Mesenchymal stem cell (in vitro differentiated cells and primary cell): ENCODE measurements at places on chromosomes 1 and 21.
A peak's percentile ranks its signal among the peaks of the same experiment; 100 is the strongest.

GRCh38 chr1:112998592-112999235 is 42.7 kb upstream of the SLC16A1 start:
- no peak overlapping the region for H3K4me3 ChIP-seq
- no peaks in the 10 kb centered on the region for H3K27me3 ChIP-seq
- H3K4me1 ChIP-seq = peaks cover 2% of the 10 kb centered on the region
- H3K27ac ChIP-seq = peak overlapping the region; percentile 41
- DNase-seq = peak; percentile 68
- peaks cover 20% of the 10 kb centered on the region for H3K36me3 ChIP-seq

- DNase-seq = no peak
- H3K27ac ChIP-seq = no peak overlapping the region
- H3K4me3 ChIP-seq = no peak overlapping the region
- H3K36me3 ChIP-seq = no peaks in the 10 kb centered on the region
Measured at GRCh38 chr1:18670121-18670867, 39.6 kb downstream of the PAX7 start.

DNA sequence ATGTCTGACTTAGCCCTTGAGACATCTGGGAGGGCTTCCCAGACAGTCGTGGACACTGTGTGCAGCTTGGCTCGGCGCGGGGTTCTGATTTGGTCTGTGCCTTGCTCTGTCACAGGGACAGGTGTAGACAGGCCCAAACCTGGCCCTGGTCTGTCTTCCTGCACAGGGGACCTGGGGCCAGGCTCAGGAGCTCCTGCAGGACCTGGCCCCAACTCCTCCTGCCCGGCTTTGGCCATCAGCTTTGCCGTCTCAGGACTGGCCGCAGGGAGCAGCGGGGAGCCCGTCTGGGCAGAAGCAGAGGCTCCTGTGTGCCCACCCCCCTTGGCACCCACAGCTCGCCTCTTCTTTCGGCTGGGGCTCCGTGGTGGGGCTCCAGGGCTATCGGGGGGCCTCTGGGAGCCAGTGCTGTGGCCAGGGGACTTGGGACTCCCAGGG is 1.7 kb downstream of the PERM1 start:
- no peak overlapping the region for H3K4me3 ChIP-seq
- H3K4me1 ChIP-seq = peaks cover 17% of the 10 kb centered on the region
- no peak for DNase-seq
- peaks cover 2% of the 10 kb centered on the region for H3K36me3 ChIP-seq

- no peaks in the 10 kb centered on the region for H3K4me1 ChIP-seq
- H3K27ac ChIP-seq = no peak overlapping the region
- peak; percentile 40 for DNase-seq
- peaks cover 18% of the 10 kb centered on the region for H3K36me3 ChIP-seq
- H3K27me3 ChIP-seq = no peaks in the 10 kb centered on the region
Measured at GRCh38 chr1:52520148-52520547, 32.7 kb downstream of the TUT4 start.

GRCh38 chr1:118660769-118661168 is 327.4 kb downstream of the TBX15 start:
- H3K4me1 ChIP-seq = no peaks in the 10 kb centered on the region
- no peak for DNase-seq
- H3K27ac ChIP-seq = no peak overlapping the region
- no peaks in the 10 kb centered on the region for H3K36me3 ChIP-seq
- no peak overlapping the region for H3K4me3 ChIP-seq

GRCh38 chr1:20358761-20359263 is 68.1 kb downstream of the VWA5B1 start:
- no peak overlapping the region for H3K4me3 ChIP-seq
- H3K27ac ChIP-seq = no peak overlapping the region
- H3K4me1 ChIP-seq = peaks cover 5% of the 10 kb centered on the region
- peaks cover 70% of the 10 kb centered on the region for H3K27me3 ChIP-seq
- DNase-seq = no peak

DNA sequence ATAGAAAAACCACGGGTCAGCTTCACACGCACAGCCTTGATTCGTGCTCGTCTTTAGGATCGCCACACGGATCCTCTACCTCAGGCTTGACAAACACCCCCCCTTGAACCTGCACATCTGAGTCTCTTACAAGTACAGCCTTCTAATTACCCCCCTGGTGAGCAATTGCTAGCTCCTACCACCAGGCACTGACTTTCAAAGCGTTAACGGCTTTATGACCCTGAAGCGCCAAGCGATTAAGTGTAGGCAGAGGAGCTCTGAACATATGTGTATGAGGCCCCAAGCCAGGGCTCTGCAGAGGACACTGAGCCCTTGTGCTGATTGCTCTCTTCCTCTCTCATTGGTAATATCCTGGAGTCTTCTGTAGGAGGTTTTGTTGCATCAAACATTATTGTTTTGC is 55.7 kb upstream of the EPHA8 start:
- no peak overlapping the region for H3K4me3 ChIP-seq
- H3K27ac ChIP-seq = no peak overlapping the region
- H3K4me1 ChIP-seq = no peaks in the 10 kb centered on the region
- H3K27me3 ChIP-seq = no peaks in the 10 kb centered on the region
- DNase-seq = no peak

- no peak for DNase-seq
- H3K36me3 ChIP-seq = no peaks in the 10 kb centered on the region
- no peaks in the 10 kb centered on the region for H3K4me1 ChIP-seq
- no peaks in the 10 kb centered on the region for H3K27me3 ChIP-seq
Measured at GRCh38 chr1:221454096-221454495, 287.8 kb downstream of the DUSP10 start.

GRCh38 chr1:7808253-7808844 is 24.3 kb downstream of the PER3 start:
- no peak overlapping the region for H3K27ac ChIP-seq
- H3K36me3 ChIP-seq = peaks cover 89% of the 10 kb centered on the region
- H3K27me3 ChIP-seq = no peaks in the 10 kb centered on the region
- peaks cover 2% of the 10 kb centered on the region for H3K4me1 ChIP-seq
- DNase-seq = peak; percentile 45
- no peak overlapping the region for H3K4me3 ChIP-seq

GRCh38 chr1:19283891-19284290 is 4.7 kb downstream of the AKR7A3 start:
- no peak overlapping the region for H3K27ac ChIP-seq
- DNase-seq = no peak
- H3K36me3 ChIP-seq = peaks cover 21% of the 10 kb centered on the region
- H3K4me1 ChIP-seq = peaks cover 6% of the 10 kb centered on the region

GRCh38 chr1:87348341-87349019 is 19.8 kb downstream of the LMO4 start:
- peaks cover 62% of the 10 kb centered on the region for H3K36me3 ChIP-seq
- no peak overlapping the region for H3K4me3 ChIP-seq
- DNase-seq = no peak
- H3K27ac ChIP-seq = no peak overlapping the region

DNA sequence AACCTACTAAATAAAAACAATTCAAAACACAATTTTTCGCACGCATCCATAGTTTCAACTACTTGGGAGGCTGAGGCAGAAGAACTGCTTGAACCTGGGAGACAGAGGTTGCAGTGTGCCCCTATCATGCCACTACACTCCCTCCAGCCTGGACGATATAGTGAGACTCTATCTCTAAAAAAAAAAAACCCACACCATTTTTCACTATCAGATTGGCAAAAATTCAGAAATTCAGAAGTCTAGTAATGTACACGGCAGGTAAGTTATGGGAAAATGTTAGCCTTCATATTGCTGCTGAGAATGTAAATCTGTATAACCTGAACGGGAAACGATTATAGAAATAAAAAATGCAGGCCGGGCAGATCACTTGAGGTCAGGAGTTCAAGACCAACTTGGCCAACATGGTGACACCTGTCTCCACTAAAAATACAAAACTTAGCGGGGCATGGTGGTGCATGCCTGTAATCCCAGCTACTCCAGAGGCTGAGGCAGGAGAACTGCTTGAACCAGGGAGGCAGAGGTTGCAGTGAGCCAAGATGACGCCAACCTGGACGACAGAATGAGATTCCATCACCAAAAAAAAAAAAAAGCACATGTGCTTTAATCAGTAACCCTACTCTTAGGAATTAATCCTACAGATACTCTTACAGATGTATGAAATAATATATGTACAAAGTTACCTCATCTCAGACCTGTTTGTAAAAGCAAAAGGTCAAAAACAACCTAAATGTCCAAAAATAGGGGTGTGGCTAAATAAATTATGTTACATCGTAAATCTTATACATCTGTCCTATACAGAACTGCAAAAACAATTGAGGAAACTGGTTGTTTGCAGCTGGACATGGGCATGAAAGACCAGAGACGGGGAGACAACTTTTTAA is 37.9 kb downstream of the ARID4B start:
- H3K36me3 ChIP-seq = no peaks in the 10 kb centered on the region
- no peak overlapping the region for H3K27ac ChIP-seq
- no peak for DNase-seq
- H3K4me1 ChIP-seq = peaks cover 5% of the 10 kb centered on the region
- no peaks in the 10 kb centered on the region for H3K27me3 ChIP-seq

- peaks cover 27% of the 10 kb centered on the region for H3K27me3 ChIP-seq
- H3K27ac ChIP-seq = no peak overlapping the region
- H3K4me1 ChIP-seq = no peaks in the 10 kb centered on the region
Measured at GRCh38 chr1:39617488-39618049, 21.9 kb downstream of the HEYL start.

- no peaks in the 10 kb centered on the region for H3K36me3 ChIP-seq
- H3K27me3 ChIP-seq = no peaks in the 10 kb centered on the region
- H3K4me3 ChIP-seq = no peak overlapping the region
- no peak overlapping the region for H3K27ac ChIP-seq
Measured at GRCh38 chr1:189550498-189550897, 927.2 kb downstream of the BRINP3 start.

DNA sequence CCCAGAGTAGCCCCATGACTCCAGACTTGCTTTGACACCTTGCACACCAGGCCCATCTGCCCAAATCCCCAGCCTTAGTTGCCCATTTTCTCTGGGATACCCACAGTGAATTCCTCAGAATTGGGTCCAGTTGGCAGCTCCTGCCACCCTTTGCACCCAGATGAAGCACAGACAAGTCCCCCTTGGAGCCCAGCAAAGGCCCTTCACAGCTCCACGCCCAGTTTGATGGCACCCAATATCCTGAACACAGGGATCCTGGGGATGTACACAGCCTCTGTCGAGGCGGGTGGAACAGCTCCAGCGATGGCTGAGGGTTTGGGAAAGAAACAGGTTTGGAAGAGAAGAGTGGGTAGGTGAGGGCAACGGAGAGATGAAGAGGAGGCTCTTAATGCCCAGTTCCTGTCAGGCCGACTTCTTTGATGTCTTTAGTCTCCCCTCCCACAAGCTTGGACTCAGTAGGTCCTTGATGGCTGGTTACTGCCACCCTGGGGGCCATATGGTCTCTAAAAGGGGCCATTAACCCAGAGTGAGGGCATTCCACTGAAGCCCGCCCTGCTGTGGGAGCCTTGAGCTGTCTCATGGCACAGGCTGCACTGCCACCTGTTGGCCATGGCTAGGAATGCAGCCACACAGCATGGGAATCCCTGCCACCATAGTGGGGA is 21.7 kb downstream of the TMEM53 start:
- H3K27ac ChIP-seq = no peak overlapping the region
- H3K27me3 ChIP-seq = no peaks in the 10 kb centered on the region
- peaks cover 4% of the 10 kb centered on the region for H3K4me1 ChIP-seq
- no peak overlapping the region for H3K4me3 ChIP-seq
- H3K36me3 ChIP-seq = peaks cover 69% of the 10 kb centered on the region

- H3K27ac ChIP-seq = no peak overlapping the region
- peaks cover 63% of the 10 kb centered on the region for H3K4me1 ChIP-seq
- no peaks in the 10 kb centered on the region for H3K36me3 ChIP-seq
- DNase-seq = no peak
- H3K27me3 ChIP-seq = peaks cover 40% of the 10 kb centered on the region
Measured at GRCh38 chr1:227889863-227890405, 57.8 kb downstream of the WNT9A start.

GRCh38 chr1:228937851-228938536 is 202.7 kb downstream of the RHOU start:
- no peak overlapping the region for H3K4me3 ChIP-seq
- H3K36me3 ChIP-seq = no peaks in the 10 kb centered on the region
- H3K27ac ChIP-seq = no peak overlapping the region
- peaks cover 2% of the 10 kb centered on the region for H3K4me1 ChIP-seq
- peak; percentile 74 for DNase-seq
- peaks cover 27% of the 10 kb centered on the region for H3K27me3 ChIP-seq

GRCh38 chr1:53134961-53135734 is 7.3 kb downstream of the SLC1A7 start:
- H3K27me3 ChIP-seq = no peaks in the 10 kb centered on the region
- H3K36me3 ChIP-seq = no peaks in the 10 kb centered on the region
- H3K4me1 ChIP-seq = peaks cover 7% of the 10 kb centered on the region
- no peak overlapping the region for H3K27ac ChIP-seq

- H3K27ac ChIP-seq = no peak overlapping the region
- no peak overlapping the region for H3K4me3 ChIP-seq
- H3K27me3 ChIP-seq = peaks cover 31% of the 10 kb centered on the region
- DNase-seq = peak; percentile 40
- H3K4me1 ChIP-seq = peaks cover 9% of the 10 kb centered on the region
- H3K36me3 ChIP-seq = no peaks in the 10 kb centered on the region
Measured at GRCh38 chr21:38913120-38913892, 107.6 kb downstream of the ETS2 start.

GRCh38 chr1:41666981-41667631 is 182.6 kb upstream of the EDN2 start:
- H3K27me3 ChIP-seq = no peaks in the 10 kb centered on the region
- H3K4me3 ChIP-seq = no peak overlapping the region
- no peak for DNase-seq
- peak overlapping the region; percentile 7 for H3K27ac ChIP-seq
- H3K36me3 ChIP-seq = no peaks in the 10 kb centered on the region
- H3K4me1 ChIP-seq = peaks cover 46% of the 10 kb centered on the region

DNA sequence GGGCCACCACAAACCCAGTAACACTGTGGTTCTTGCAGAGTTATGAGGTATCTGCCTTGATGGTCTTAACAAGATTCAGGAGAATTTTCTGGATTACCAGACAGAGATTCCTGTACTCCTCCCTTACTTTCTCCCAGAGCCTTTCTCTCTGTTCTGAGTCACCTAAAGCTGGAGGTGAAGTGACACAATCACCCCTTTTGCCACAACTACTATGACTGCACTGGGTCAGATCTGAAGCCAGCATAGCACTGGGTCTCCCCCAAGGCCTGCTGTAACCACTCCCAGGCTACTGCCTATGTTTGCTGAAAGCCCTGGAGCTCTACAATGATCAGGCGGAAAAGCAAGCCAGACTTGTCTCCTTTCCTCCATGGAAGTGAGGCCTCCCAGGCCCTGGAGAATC is 156.7 kb upstream of the NEGR1 start:
- H3K27ac ChIP-seq = no peak overlapping the region
- H3K4me1 ChIP-seq = no peaks in the 10 kb centered on the region
- no peaks in the 10 kb centered on the region for H3K27me3 ChIP-seq

- DNase-seq = no peak
- H3K4me3 ChIP-seq = no peak overlapping the region
- no peaks in the 10 kb centered on the region for H3K4me1 ChIP-seq
- H3K27ac ChIP-seq = no peak overlapping the region
- no peaks in the 10 kb centered on the region for H3K36me3 ChIP-seq
Measured at GRCh38 chr1:64727861-64728260, 17.0 kb upstream of the RAVER2 start.
